ENCODE measurements at places on chromosomes 16 and 17. TPM values are rescaled to one million over a fixed set of nuclear protein-coding genes. Genes with fewer than 3 reads are reported as not detected.

Gene KIFC3
- total RNA-seq, result 36.9 TPM

Gene KCNAB3
- 3.7 TPM for total RNA-seq

Gene SDK2
- 14.8 TPM for total RNA-seq

Gene TBC1D3I
- 0.49 TPM for total RNA-seq

Gene CACNG4
- total RNA-seq, result 44.0 TPM

Gene CD19
- total RNA-seq, result 0.74 TPM

Gene SOX15
- 0.49 TPM for total RNA-seq

Gene CCL13
- total RNA-seq, result 0.74 TPM
